ENCODE measurements at places on chromosomes 16 and 17.
A peak's percentile ranks its signal among the peaks of the same experiment; 100 is the strongest.

DNA sequence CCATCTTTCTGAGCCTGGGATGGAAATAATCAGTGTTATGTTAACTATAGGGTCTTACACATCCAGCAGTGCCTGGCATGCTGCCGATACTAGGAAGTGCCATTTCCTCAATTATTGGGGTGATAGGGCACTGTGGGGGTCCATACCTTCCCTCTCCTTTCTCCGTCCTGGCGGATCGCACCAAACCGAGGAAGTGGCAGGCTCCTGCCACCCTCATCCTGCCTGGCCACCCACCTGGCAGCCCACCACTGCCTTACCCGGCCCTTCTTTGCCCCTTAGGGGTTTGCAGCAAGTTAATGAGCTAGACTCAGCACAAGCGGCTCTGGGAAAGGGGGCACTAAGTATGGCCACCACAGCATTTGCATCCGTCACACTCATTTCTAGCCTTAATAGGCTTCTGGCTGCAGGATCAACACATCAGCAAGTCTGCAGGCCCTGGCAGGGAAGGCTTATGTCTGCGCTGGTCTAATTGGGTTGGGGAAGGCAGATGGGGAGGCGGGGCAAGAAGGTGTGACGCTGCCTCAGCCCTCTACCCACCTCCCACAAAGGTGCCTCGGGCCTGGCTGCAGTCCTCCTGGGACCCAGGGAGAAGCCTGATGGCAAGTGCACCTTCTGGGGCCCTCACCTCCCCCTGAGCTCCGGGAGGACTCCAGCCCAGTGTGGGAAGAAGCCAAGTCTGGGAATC is 28.6 kb downstream of the DCAKD start:
- no peak for DNase-seq

DNA sequence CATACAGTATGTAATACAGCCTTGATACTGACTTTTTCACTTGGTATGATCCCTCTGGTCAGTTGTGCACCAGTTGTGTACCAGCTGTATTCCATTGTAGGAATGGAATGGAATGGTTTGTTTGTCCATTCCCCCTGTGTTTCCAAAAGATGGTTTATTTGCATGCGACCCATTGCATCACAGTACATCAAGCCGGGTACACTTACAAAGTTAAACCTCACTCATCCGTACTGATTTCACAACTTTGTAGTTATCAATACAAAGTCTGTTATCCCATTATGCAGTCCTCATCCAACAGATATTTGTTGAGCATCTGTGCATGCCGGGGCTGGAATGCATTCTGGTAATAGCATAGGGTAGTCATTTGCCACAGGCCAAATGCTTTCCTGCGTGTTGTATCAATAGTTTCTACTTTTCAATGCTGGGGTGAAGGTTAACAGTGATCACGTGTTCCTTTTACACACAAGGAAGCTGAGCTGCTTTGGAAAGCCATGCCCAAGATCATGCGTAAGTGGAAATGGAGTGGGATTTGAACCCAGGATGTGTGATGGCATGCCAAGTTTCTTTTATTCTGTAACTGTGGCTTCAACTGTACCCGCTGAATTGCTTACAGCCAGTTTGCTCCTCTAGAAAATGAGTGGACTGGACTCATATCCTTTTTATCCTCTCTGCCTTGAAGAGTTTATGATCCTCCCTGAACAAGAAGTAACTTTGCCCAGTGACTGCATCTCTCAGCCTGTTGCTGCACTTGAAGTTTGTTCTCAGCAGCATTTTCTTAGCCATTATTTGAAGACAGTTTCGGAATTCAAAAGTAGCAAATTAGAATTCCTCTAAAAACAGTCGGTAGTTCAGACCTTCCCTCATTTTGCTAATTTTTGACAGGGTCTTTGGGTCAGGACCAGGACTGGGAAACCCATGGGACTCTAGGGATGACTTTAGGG is 228.5 kb downstream of the CCDC182 start:
- no peak for DNase-seq

- no peak for DNase-seq
Measured at GRCh38 chr17:35700150-35700549, 31.3 kb upstream of the RASL10B start.

- DNase-seq = no peak
Measured at GRCh38 chr17:14067347-14067746, 2.0 kb upstream of the COX10 start.

DNA sequence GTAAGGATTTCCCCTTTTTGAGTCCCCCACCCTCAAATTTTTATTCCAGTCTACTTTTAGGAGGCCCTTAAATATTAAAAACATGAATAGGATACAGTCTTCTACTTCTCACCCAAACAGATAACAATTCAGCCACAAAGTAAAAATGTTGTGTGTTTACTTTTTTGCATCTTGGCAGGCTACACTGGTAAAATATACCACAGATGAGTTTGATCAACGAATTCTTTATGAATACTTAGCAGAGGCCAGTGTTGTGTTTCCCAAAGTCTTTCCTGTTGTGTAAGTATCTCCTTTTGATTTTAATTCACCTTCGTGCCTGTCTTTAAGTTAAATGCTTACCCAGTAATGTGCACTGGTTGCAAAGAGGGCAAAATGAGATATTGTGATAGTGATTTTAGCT is 34.4 kb upstream of the RAB11FIP4 start:
- no peak for DNase-seq

GRCh38 chr16:27515874-27516353 is 33.8 kb downstream of the GTF3C1 start:
- peak; percentile 72 for DNase-seq

- DNase-seq = no peak
Measured at GRCh38 chr16:11235703-11235991, 20.4 kb downstream of the SOCS1 start.

- DNase-seq = peak; percentile 88
Measured at GRCh38 chr17:8995711-8996110, 25.6 kb upstream of the NTN1 start.

- peak; percentile 28 for DNase-seq
Measured at GRCh38 chr16:12257926-12258561, 281.5 kb downstream of the SNX29 start.

DNA sequence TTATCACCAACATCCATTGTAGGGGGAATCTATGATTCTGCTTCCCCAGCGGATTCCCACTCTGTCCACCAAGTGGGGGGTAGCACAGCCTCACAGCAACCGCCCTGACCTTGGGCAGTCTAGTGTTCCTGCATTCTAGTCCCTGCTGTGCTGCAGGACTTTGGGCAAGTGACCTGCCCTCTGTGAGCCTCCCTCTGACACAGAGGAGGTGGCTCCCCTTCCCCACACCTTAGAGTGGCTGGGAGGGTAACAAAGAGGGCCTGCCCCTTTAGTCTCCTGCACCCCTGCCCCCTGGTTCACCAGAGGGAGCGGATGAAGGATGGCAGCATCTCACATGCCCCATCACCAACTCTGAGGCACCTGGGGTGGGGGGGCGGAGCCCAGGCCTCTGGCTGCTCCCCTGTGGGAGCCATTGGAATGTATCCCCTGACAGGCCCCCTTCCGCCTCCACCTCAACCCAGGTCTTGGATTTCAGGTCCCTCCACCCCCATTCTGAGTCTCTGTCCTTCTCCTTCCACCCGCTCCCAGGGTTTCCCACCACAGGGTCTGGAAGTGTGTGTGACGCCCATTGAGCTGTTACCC is 10.1 kb downstream of the GAS2L2 start:
- DNase-seq = no peak

- no peak for DNase-seq
Measured at GRCh38 chr17:17075125-17075781, 33.0 kb downstream of the MPRIP start.

DNA sequence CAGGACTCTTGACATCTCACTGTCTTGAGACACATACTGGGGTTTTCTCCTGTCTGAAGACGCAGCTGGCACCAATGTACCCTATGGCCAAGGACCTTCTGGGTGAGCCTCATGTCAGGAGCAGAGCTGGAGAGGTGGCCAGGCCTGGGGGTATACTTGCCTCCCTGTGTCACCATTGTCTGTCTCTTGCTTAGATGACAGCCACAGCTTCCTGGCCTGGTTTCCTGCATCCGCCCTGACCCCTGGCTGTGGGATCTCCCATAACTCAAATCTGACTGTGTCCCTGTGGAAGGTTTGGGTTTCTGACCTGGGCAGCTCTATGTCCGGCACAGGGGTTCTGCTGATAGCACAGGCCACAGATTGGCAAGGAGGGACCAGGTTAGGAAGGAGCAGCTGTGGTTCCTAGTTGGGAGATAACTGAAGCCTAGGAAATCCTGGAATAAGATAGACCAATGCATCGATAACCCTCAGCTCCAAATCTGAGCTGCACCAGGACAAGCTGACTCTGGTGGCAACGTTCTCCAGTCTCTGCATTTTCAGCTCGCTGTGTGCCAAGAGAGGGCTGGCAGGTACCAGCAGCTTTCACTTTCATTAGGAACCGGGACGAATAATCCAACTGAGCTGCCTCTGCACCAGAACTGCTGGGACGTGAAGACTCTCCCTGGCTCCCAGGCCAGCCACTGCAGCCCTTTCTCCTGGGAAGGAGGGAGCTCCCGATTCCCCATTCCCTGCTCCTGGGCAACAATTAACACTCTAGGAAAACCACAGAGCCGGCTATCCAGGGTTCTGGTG is 5.0 kb downstream of the DEXI start:
- no peak for DNase-seq

- no peak for DNase-seq
Measured at GRCh38 chr16:21157632-21158031, 842 bp upstream of the LDAF1 start.

GRCh38 chr17:10251212-10251948 is 53.0 kb upstream of the GAS7 start:
- DNase-seq = no peak

- DNase-seq = no peak
Measured at GRCh38 chr16:67024384-67025209, 4.4 kb upstream of the CBFB start.

GRCh38 chr16:46911038-46911437 is 26.9 kb downstream of the GPT2 start:
- DNase-seq = no peak
